ENCODE measurements at places on chromosomes 3 and 15.
A peak's percentile ranks its signal among the peaks of the same experiment; 100 is the strongest.

DNA sequence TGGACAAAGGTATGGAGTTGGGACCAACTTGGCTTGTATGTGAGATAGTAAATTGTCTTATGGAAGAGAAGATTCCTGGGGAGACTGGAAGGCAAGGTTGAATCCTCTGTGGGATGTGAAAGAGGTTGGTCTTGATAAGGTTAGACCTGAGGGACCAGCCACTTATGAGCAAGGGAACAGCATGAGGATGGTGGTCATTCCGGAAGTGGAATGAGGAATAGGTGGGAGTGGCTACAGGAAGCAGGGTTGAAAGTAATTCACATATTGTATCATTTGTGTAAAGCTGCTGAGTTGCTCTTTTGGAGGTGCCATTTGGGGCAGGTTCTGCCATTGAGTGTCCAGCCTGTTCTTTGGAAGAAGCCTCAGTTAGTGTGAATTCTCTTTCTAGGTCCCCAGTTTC, 13.2 kb downstream of the USP13 start:
- no peak for DNase-seq

DNA sequence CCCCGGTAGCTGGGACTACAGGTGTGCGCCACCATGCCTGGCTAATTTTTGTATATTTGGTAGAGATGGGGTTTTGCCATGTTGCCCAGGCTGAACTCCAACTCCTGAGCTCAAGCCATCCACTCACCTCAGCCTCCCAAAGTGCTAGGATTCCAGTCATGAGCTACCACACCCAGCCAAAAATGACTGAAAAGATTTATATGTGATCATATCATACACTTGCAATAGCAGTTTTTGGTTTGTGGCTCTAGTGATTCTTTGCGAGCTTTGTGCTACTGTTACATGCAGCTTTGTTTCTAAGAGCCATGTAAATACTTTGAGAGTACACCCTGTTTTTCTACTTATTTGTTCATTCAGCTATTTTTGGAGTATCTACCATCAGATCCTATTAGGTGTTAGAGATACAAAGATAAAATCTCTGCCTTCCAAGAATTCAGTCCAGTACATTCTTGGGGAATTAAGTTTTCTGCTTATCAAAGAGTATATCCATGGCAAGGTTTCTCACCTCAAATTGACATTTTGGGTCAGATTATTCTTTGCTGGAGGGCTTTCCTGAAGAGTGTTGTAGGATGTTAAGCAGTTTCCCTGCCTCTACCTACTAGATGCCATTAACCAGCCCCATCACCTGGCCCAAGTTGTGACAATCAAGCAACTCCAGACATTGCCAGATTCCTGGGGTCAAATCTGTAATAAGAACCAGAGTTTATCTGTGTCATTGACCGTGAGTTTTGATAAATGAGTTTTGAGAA, 15.0 kb downstream of the SNAP23 start:
- DNase-seq, result no peak

GRCh38 chr3:123168605-123169004, 33.1 kb upstream of the SEC22A start:
- DNase-seq, result no peak

GRCh38 chr3:39644176-39644575, 165.2 kb upstream of the MYRIP start:
- no peak for DNase-seq

- no peak for DNase-seq
These were observed 875 bp upstream of the HLTF start for GRCh38 chr3:149087208-149087607.

DNA sequence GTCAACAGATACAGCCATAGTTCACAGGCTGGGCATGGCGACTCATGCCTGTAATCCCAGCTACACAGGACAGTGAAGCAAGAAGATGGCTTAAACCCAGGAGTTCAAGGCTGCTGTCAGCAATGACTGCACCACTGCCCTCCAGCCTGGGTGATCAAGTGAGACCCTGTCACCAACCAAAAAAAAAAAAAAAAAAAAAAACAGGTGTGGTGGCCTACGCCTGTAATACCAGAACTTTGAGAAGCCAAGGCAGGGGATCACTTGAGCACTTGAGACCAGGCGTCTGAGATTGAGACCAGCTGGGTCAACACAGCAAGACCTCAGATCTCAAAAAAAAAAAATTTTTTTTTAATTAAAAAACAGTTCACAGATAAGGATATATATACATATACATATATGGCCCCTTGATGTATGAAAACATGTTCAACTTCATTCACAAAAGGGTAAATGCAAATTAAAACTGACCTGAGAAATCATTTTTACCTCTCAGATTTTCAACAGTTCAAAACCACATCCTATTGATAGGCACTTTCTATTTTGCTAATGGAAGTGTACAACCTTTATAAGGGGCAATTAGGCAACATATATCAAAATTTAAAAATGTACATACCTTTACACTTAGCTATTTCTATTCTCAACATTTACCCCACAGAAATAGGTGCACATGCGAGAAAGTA, 51.1 kb downstream of the OSBPL10 start:
- no peak for DNase-seq

DNA sequence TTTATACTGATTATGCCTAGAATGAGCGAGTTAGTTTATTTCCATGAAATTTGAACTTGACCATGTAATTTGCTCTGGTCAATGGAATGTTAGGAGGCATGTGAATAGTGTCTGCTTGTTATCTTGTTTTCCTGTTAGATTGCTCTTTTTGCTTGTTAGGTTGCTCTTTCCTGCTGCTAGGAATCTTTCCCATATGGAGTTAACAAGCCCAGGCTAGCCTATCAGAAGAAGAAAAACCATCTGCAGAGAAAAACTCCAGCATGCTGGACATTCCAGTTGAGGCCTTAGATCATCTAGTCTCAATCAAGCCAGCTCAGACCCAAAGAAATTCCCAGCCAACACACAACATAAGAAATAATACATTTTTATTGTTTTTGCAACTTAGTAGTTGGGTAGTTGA, 470.2 kb upstream of the AGTR1 start:
- DNase-seq, result no peak

GRCh38 chr15:63013052-63013808, 29.3 kb upstream of the TPM1 start:
- DNase-seq, result no peak

GRCh38 chr15:33019354-33019981, 175.0 kb downstream of the FMN1 start:
- DNase-seq, result no peak

GRCh38 chr3:47836986-47837385, 34.0 kb downstream of the DHX30 start:
- DNase-seq, result no peak

DNA sequence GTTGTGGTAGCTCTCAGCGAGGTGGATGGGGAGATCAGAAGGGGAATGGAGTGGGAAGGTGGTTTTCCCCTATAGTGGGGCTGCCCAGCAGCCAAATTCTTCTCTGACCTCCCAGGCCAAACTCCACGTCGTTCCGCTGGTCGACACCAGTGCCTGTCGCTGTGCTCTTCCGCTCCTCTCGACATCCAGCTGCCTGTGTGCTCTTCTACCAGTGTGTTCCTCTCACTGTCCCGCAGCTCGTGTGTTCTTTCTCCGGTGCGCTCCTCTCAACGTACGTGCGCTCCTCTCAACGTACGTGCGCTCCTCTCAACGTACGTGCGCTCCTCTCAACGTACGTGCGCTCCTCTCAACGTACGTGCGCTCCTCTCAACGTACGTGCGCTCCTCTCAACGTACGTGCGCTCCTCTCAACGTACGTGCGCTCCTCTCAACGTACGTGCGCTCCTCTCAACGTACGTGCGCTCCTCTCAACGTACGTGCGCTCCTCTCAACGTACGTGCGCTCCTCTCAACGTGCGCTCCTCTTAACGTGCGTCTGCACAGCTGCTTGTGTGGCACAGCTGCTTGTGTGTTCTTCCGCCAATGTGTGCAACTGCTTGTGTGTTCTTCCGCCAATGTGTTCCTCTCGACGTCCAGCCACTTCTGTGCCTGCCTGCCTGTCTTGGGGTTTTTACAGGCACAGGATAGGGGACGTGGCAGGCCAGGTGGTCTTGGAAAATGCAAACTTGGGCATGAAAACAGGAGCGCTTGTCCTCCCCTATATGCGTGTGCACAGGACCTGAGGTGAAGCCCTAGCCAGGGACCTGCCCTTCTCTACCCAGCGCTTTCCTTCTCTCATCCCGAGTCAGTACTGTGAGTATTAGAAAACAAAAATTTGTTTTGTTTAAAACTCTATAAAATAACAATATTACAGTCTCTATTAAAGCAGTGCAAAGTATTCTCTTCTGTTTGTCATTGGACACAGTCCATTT, 991.1 kb downstream of the GBE1 start:
- DNase-seq, result peak; percentile 4

DNA sequence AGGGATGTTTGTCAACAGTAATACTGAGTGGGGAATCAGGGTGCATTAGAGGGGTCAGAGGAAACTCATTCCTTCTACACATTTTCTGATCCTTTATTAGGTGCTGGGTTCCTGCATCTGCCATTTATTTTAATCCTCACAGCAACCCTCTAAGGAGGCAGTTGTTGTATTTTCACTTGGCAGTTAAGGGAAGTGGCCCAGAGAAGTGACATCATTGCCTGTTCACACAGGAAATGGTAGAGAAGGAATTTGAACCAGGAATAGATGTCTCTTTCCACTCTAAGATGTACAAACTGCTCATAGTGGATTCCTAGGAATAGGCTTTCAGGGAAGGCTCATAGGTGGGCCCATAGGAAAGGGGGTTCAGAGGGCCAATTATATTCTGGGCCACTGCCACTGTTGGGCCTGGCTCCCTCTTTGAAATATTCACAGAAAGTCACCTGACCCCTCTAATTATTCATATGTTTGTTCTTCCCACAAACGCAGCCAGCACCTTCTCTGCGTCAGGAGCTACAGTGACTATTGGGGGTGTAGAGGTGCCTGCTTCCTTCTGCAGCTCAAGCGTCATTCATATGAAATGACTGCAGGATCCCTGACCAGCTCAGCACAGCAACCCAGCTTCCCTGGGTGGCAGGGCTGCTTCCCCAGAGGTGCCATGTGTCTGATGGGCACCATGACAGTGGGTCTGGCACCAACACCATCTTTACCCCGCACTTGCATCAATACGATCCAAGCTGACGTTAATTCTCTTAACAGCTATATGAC, 163.9 kb upstream of the SMAD3 start:
- DNase-seq, result no peak

DNA sequence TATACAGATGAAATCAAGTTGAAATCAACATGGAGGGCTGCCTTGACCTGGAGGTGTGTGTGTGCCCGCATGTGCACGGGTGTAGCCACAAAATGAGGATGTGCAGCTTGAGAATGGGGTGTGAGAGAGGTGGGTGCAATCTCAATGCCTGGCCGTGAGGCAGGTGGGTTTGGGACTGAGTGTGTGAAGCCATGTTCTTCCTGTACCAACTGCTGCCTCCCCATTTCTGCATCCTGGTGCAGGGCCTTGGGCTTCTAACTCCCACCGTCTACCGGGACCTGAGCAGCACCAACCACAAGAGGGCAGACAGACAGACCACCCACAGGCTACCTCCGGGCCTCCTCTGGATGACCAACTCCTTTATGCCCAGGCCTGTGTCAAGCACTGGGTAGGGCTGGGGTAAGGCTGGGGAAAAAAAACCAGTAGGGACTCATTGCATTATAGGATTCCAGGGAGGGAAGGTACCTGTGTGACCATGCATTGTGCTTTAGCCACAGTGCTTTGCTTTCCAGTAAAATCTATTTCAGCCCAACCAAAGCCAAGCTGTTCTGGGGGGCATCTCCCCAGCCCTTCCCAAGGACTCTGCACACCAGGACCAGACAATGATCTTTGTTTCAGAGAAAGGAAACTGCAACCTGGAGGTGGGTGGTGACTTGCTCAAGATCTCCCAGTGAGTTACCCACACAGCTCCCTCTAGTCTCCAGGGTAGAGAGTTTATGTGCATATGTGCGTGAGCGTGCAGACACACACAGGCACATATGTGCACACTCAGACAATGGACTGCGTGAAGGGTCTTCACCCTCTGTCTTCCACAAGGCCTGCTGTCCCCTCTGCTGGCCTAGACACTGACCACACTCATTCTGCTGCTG, 162.2 kb upstream of the TLE3 start:
- DNase-seq, result no peak

DNA sequence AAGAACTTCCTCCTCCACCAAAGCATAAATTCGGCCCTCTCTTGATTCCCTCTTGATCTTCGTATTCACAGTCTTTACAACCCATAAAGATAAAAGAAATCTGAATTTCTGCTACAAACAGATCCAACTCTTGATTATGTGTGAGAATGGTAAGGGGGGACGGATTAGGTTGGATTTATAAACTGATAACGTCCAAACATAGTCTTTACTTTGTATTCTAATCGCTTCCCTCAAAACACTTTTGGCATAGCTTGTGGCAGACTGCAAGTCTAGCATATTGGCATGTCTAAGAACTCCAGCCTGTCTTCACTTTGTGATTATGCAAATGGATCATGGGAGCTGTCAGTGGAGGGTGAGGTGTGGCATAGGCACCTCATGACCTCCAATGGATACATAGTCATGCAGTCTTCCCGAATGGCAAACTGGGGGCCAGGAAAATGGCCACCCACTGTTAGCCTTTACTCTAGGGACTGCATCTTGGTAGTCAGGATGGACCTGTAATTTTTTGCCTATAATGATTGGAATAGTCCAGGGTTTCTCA, 24.3 kb upstream of the GPR171 start:
- DNase-seq, result no peak

- no peak for DNase-seq
These were observed 832 bp downstream of the SLC41A3 start for GRCh38 chr3:126083138-126083445.

Measured in CD4-positive, alpha-beta T cell treated with Interleukin-4 for 1 hour (primary cell).